Glutamatergic neuron (in vitro differentiated cells): ENCODE measurements at places on chromosomes 4 and X. TPM values are rescaled to one million over a fixed set of nuclear protein-coding genes. Genes with fewer than 3 reads are reported as not detected.

CLCN3 gene
- 58.1 TPM for total RNA-seq

KCND1 gene
- 7.2 TPM for total RNA-seq

IL15 gene
- not detected for total RNA-seq

ADAMTS3 gene
- total RNA-seq = 0.10 TPM

PARM1 gene
- 94.3 TPM for total RNA-seq

PAGE1 gene
- not detected for total RNA-seq

NDNF gene
- 1.3 TPM for total RNA-seq

CENPVL2 gene
- not detected for total RNA-seq

RXFP1 gene
- not detected for total RNA-seq

DNA sequence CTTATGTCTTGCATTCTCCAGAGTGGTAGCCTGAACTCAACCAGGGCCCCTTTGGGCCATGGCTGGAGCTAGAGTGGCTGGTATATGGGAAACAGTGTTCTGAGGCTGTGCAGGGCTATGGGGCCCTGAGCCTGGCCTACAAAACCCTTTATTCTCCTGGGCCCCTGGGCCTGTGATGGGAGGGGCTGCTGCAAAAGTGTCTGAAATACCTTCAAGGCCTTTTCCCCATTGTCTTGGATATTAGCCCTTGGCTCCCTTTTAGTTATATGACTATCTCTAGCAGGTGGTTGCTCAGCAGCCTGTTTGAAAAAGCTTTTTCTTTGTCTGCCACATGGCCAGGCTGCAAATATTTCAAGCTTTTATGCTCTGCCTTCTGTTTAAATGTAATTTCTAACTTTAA lies 22.5 kb downstream of the APOOL start:
- no peak for DNase-seq

DNA sequence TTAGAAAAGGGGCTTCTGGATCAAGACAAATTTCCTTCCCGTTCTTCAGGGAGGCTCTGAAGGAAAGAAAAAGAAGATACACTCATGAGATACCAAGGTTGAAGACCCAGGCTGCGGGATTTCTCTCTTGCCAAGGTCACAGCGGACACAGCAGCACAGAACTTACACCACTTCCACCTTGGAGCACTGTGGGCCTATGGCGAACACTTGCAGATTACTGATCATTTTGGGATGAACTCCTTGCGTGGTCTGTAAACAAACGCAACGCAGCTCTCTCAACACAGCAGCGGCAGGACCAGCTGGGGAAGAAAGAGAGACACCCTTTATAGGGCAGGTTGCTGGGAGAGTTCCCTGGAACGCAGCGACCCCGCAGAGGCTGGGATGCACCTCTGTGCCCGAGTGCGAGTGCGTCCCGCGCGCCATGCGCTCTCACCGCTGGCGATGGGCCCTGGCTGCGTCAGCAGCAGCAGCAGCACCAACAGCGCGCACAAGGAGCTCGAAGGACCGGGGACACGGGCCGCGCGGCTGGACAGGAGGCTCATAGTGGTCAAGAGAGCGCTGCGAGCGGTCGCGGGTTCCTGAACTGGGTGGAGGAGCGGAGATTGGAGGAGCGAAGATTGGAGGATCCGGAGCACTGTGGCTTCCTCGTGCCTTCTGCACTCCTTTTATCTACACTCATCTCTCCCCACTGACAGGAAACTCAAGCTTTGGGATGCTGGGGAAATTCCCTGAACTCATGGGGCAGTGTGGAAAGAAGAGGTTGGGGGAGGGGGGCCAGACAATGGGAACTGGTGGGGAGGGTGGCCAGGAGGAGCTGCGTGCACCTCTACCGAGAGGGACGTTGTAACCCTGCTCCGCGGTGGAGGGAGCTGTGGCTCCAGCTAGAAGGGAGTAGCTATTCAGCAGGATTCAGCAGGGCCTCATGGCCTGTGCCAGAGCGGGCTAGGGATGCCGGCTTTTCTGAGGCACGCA lies at the start of gene CXCL5:
Gene CXCL5 (minus strand): TSS at position 638 of the 972 bp plus-strand sequence. CDS start 96 bp downstream, at position 542.
- peak; percentile 60 for DNase-seq

DNA sequence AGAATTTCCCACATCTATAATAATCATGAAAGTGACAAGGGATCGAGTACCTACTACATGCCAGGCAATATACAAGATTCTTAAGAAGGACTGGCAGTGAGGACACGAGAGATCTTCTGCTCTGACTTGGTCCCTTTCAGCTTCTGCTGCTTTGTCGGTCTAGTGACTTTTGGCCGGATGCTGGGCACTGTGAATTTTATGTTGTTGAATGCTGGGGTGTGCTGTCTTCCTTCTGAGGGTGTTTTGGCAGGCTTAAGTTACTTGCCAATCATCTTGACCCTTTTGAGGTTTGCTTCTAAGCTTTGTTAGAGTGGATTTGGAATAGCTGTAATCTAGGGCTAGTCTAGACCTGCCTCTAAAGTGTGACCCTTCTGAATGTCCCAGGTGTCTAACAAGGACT lies 23.5 kb downstream of the NAT8L start:
- DNase-seq = no peak

- DNase-seq = no peak
Observed at GRCh38 chr4:178165951-178166308, 723.7 kb upstream of the AGA start.

DNA sequence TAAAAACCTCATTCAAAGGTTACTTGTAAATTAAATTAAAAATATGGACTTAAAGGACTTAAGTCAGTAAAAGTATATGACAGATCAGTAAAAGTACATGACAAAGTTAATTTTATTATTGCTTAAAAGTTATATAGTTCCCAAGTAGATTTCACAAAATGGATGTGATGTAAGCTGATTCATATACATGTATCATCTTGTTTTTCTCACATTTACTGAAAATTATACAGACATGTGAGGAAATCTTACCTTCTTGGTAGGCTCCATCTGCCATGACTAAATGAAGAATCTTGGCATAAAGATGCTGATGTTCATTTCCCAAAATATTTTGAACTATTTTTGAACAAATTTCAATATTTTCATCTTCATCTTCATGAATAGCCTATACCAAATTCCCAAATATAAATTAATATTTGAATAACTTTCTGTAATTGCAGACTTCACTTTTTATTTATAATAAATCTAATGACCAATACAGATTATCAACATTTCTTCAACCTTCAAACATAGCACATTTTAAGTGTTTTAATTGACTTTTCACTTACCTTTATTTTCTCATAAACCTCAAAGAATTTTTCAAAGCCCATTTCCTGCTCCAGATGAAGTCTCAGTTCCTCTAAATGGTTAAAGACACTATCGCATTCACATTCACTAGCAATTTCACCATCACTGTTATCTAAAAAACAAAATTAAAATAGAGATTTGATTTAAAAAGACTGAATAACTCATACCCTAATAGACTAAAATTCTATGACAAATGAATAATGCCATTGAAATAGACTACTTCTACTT lies 129.4 kb upstream of the SH3RF1 start:
- DNase-seq = no peak

GRCh38 chrX:40644176-40644575 lies 3.2 kb downstream of the CXorf38 start:
- no peak for DNase-seq

DNA sequence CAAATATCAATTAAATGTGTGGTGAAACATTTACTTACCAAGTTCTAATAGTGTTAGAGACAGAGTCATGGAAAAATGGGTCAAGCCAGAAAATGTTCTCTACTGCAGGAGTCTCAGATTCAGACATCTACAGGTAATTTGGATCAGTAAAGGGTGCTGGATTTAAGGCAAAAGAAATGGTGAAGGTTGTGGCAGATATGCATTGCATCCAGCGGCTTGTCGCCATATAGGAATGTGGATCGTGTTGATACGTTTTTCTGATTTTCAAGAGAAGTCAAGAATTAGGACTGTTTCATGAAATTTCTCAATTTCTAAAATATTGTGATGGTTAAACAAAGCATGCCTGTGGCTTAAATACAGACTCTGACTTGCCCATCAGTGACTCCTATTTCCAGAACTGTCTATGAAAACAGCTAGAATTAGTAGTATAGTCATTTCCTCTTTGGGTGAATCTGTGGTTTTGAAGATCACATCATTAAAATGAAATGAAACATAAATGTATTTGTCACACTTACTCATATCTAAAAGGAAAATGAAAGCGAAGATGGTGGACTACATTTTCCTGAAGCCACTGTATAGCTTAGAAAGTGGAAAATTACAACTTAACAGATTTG lies 110.1 kb upstream of the VEGFC start:
- DNase-seq = no peak

GRCh38 chrX:39899856-39900776 lies 197.6 kb downstream of the BCOR start:
- DNase-seq = no peak

GRCh38 chr4:151874328-151874727 lies 113.5 kb upstream of the GATB start:
- no peak for DNase-seq

DNA sequence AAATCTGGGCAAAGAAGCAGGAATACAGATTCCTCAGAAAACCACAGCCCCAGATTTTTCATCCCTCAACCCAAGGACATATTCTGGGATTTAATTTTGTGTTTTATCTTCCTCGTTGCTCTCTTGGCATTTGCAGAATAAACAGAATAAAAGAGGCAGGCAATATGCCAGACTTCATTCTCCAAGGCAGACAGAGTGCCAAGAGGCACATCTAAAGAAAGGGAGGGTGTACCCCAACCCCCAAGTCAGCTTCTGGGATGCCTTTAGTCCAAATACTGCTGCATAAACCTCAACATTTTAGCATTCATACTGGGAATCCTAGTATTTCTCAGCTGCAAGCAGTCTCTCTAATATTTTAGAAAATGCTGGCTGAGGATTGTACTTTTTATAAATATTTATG lies 629.2 kb downstream of the KLHL13 start:
- DNase-seq = no peak

- DNase-seq = no peak
Observed at GRCh38 chr4:14856934-14857235, 145.4 kb upstream of the CPEB2 start.

GRCh38 chrX:44795945-44796450 lies 47.8 kb upstream of the DUSP21 start:
- DNase-seq = no peak

DNA sequence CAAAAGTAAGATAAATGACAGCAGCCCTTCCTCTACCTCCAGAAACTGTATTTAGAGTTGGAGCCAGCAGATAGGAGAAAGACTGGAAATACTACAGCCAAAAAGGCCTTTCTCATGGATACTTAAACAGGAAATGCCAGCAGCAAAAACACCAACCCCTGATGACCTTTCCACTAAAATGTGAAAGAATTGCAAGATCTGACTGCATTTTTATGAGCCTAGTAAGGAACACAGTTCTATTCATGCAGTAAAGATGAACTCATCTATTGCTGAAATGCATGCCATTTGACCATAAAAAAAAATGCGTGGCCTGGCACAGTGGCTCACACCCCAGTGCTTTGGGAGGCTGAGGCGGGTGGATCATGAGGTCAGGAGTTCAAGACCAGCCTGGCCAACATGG lies 19.9 kb downstream of the ABCG2 start:
- DNase-seq = no peak

DNA sequence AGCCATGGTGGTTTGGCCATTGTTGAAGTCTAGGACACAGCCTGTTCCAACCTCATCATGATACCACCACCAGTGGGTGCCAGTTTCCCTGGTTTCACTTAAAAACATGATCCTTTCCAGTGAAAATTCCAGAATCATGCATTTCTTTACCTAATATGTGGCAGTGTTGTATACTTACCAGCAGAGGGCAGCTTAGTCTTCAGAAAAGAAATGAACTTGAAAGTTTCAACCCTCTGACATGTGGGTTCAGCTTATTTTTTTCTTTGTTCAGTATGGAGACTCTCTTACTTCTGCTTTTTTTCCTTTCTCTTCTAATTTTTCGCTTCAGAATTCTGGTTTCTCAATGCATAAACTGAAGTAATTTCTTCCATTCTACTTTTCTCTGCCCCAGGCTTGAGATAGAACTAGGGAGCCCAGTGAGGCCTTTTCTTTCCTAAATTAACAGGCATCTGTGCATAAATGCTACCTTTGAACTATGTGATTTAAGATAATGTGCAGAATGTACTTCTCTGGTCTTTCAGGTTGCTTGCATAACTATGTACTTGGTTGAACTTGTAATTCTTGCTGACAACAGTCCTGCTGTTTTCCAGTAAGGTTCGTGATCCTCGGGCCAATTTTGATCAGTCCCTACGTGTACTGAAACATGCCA lies 10.7 kb downstream of the LIAS start:
- peak; percentile 42 for DNase-seq

- no peak for DNase-seq
Observed at GRCh38 chr4:154088741-154089140, 299.9 kb upstream of the SFRP2 start.

- no peak for DNase-seq
Observed at GRCh38 chr4:126778348-126778747, 854.4 kb upstream of the INTU start.

GRCh38 chrX:131675596-131676194 lies 131.8 kb downstream of the OR13H1 start:
- DNase-seq = no peak

DNA sequence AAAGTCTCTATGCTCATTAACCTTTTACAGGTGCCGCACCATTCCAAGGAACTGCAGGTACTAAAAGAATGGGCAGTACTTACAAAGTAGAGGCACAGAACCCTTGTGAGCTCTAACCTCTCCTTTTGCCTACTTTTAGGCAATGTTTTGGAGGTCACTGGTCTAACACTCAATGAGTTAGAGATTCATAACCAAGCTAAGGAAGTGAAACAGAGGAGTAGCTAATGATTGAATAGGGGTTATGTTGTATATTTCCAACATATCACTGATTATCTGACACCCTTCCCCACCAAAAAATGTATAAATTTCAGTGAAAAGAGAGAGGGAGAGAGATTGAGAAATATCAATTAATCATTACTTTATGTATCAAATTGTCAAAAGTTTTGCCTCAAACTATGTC lies 269.3 kb downstream of the PCDH7 start:
- DNase-seq = no peak

- DNase-seq = no peak
Observed at GRCh38 chr4:8113611-8114377, 44.8 kb downstream of the ABLIM2 start.

DNA sequence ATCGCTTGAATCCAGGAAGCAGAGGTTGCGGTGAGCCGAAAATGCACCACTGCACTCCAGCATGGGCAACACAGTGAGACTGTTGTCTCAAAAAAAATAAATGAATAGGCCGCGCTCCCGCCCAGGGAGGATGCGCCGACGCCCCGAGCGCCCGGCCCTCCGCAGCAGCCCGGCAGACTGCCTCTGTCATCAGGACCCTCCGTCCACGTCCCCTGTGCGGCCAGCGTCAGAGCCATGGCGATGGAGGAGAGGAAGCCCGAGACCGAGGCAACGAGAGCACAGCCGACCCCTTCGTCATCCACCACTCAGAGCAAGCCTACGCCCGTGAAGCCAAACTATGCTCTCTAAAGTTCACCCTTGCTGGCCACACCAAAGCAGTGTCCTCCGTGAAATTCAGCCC lies 21.4 kb downstream of the LIAS start:
- DNase-seq = no peak

GRCh38 chr4:37450309-37450708 lies 205.8 kb downstream of the NWD2 start:
- no peak for DNase-seq

DNA sequence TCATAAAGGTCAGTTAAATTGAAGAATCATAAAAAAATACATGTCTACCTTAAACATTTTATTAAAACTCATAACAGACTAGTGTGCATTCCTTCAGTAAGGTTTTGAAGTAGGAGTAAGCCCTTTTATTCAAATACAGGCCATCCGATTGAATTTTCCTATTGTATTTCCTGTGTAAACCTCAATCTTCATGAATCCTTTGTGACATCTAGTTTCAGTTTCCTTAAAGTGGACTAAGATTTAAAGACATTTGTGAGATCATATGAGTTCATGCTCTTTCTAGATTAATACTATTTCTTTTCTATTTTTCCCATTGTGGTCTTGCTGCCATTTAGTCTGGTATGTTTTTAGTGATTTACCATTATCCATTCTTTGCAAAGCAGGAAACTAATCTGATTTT lies 644.7 kb upstream of the BOD1L1 start:
- DNase-seq = no peak
